SJCRH30 (cell line): ENCODE measurements at places on chromosomes 5 and 9. TPM values are rescaled to one million over a fixed set of nuclear protein-coding genes. Genes with fewer than 3 reads are reported as not detected.

Gene ARAP3
- total RNA-seq: 5.8 and 6.2 TPM in 2 replicates

- no peak for DNase-seq
- no peaks in the 10 kb centered on the region for H3K36me3 ChIP-seq
- no peaks in the 10 kb centered on the region; the same call in 1 of the 2 replicates for H3K4me1 ChIP-seq
Observed at GRCh38 chr5:89498699-89499098, 615.7 kb upstream of the MEF2C start.

GRCh38 chr9:136935651-136936050 is 8.9 kb downstream of the FBXW5 start:
- H3K4me1 ChIP-seq: no peaks in the 10 kb centered on the region
- no peak overlapping the region for H3K27ac ChIP-seq
- peaks cover 37% of the 10 kb centered on the region for H3K36me3 ChIP-seq

DNA sequence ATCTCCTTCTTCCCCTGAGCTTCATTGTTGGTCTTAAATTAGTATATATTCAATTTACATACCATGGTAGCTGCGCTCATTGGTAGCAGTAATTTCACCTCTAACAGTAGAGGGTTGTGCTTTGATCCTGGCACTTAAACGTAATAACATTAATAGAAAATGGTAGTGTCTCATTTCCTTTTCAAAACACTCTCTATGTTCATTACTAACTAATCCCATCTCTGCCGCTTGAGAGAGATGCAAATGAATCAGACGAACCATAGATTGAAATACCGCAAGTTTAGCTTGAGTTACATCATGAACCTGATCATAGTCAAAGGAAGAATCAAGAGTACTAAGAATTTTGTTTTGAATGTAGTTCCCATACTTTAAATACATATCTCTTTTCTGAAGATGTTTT is 2.2 kb downstream of the THBS4 start:
- no peak overlapping the region for H3K4me3 ChIP-seq
- no peak overlapping the region for H3K27ac ChIP-seq
- DNase-seq: no peak
- no peaks in the 10 kb centered on the region for H3K36me3 ChIP-seq

Gene IL33
- 0.05 and 0.10 TPM in 2 replicates for total RNA-seq

Gene TSSK1B
- total RNA-seq: 0.08 TPM in 1 of 2 replicates, not detected in the other

GRCh38 chr5:147407094-147407681 is 102.7 kb downstream of the DPYSL3 start:
- H3K4me3 ChIP-seq: no peak overlapping the region
- H3K27me3 ChIP-seq: no peaks in the 10 kb centered on the region
- peaks cover 8% of the 10 kb centered on the region for H3K36me3 ChIP-seq
- DNase-seq: no peak

Gene GPR150
- total RNA-seq: not detected in 2 replicates

DNA sequence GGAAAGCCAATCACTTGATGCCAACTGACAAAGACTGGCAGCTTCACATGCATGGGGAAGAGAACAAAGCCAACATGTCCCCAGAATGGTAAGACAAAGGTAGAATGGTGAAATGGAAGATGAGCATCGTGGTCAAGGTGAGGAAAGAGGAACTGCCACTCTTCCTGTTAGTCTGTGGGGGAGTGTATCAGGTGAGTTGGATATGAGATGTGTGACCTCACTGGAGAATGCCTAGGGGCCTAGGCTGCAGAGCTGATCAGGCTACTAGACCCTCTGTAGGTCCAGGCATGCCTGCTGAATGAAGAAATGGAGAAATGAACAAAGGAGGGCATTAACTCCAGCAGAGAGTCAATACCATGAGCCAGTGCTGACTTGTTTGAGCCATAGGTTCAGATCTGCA is 112.4 kb upstream of the SLC1A3 start:
- no peak overlapping the region for H3K4me3 ChIP-seq
- H3K27me3 ChIP-seq: no peaks in the 10 kb centered on the region
- H3K27ac ChIP-seq: no peak overlapping the region
- H3K4me1 ChIP-seq: peaks cover 19% of the 10 kb centered on the region

GRCh38 chr9:74555565-74555964 is 58.4 kb downstream of the RORB start:
- H3K27ac ChIP-seq: no peak overlapping the region
- H3K36me3 ChIP-seq: no peaks in the 10 kb centered on the region
- H3K27me3 ChIP-seq: peaks cover 11% of the 10 kb centered on the region; the same call in 1 of the 2 replicates
- DNase-seq: no peak

GRCh38 chr5:74173241-74173640 is 467.3 kb downstream of the ENC1 start:
- H3K4me1 ChIP-seq: no peaks in the 10 kb centered on the region
- H3K4me3 ChIP-seq: no peak overlapping the region
- H3K36me3 ChIP-seq: no peaks in the 10 kb centered on the region
- H3K27me3 ChIP-seq: no peaks in the 10 kb centered on the region

DNA sequence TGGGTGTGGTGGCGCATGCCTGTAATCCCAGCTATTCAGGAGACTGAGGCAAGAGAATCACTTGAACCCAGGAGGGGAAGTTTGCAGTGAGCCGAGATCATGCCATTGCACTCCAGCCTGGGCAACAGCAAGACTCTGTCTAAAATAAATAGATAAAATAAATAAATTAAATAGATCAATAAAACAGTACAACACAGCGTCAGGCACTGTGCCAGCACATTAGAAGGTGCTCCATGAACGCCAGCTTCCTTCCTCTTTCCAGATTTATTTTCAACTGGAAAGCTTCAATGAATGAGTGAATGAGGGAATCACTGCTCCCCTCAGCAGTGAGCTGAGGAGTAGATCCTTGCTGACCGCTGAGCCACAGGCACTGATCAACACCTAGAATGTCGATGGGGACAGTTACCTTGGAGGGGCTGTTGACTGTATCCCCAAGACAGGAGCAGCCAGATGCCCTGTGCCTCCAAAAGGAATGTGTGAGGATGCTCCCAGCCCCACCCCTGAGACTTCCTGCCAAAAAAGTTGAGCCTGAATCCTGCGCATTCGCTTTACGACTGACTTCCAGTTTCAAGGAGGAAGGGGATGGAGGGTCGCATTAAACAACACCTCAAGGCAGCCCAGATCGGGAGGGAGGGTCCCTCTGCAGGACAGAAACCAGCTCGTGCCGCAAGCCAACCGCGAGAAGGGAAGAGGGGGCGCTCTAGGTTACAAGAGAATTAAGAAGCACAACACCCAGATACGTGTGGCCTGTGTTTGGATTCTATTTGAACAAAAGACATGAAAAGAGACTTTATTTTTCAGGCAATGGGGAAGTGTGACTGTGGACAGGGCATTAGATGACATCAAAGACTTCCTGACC is 54.0 kb upstream of the CNOT6 start:
- no peak overlapping the region for H3K27ac ChIP-seq
- no peak overlapping the region for H3K4me3 ChIP-seq
- H3K27me3 ChIP-seq: no peaks in the 10 kb centered on the region
- no peaks in the 10 kb centered on the region for H3K36me3 ChIP-seq

DNA sequence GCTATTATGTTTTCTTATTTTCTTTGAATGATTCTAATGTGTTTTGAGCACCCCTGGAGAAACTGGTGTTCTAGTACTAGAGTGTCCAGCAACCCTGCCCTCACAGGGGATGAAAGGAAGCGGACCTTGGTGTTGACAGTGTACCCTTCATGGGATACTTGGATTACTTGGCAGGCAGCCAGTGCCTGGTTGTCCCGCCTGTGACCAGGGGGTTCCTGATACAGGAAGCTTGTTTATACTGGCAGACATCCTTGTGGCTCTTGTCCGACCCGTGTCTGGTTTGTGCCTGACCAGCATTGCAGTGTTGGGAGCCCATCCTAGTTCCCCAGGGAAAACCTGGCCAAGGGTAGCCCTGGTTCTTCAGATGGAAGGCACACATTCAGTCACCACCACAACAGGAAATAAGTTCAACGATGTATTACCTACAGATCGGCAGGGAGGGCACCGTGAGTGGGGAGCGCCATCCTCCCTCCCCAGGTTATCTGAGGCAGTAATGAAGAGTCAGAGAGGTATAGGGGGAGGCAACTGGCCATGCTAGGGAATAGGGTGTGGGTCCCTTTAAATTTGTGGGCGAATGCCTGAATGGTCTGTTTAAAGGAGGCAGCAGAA is 47.3 kb downstream of the CACNA1B start:
- peaks cover 3% of the 10 kb centered on the region; the same call in 1 of the 2 replicates for H3K4me1 ChIP-seq
- no peak overlapping the region for H3K27ac ChIP-seq
- peak; percentile 30 for DNase-seq
- no peak overlapping the region for H3K4me3 ChIP-seq
- H3K36me3 ChIP-seq: no peaks in the 10 kb centered on the region

DNA sequence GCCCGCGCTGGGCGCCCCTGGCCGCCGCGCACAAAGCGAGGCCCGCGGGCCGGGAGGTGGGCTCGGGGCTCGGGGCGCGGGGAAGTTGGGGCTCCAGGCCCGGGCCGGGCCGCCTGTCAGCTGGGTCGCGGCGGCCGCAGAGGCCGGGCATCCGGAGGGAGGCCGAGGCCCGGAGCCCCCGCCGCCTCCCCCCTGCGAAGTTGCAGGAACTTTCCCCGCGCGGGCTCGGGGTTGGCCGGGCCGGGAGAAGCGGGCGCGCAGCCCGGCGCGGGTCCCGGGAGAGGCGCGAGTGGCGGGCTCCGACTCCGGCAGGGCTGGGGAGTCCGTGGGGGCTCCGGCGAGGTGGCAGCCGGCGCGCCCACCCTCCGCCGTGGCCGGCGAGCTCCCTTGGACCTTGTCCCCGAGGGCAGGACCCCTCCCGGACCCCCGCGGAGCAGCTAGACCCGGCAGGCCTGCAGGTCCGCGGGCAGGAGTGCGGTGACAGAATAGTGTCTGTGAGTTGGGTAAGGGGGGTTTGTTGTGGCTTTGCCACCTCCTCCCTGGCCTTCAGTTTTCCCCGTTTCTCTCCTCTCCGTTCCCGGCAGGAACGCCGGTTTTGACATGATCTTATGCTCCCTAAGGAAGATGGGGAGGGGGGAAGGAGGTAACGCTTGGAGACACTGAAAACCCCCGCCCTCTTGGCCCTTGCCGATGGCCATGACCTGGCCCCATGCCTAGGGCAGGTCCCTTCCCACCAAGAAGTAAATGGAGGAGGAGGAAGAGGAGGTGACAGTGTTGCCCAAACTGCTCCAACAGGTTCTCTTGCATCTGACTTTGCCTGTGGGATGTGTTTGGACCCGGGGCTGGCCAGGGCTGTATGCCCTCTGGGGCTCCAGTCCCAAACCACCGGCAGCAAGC is 942 bp downstream of the PHF2 start:
- H3K4me1 ChIP-seq: no peaks in the 10 kb centered on the region
- no peak overlapping the region for H3K27ac ChIP-seq
- peak; percentile 40 for DNase-seq
- H3K36me3 ChIP-seq: no peaks in the 10 kb centered on the region
- H3K4me3 ChIP-seq: peak overlapping the region; percentile 73
- H3K27me3 ChIP-seq: no peaks in the 10 kb centered on the region

Gene AQP3
- total RNA-seq: 17.3 and 20.6 TPM in 2 replicates
